Fibroblast of skin of left quadriceps (primary cell): ENCODE measurements at places on chromosomes 6 and 20.

GRCh38 chr20:11989018-11989771 is 71.5 kb downstream of the BTBD3 start:
- DNase-seq, result no peak

DNA sequence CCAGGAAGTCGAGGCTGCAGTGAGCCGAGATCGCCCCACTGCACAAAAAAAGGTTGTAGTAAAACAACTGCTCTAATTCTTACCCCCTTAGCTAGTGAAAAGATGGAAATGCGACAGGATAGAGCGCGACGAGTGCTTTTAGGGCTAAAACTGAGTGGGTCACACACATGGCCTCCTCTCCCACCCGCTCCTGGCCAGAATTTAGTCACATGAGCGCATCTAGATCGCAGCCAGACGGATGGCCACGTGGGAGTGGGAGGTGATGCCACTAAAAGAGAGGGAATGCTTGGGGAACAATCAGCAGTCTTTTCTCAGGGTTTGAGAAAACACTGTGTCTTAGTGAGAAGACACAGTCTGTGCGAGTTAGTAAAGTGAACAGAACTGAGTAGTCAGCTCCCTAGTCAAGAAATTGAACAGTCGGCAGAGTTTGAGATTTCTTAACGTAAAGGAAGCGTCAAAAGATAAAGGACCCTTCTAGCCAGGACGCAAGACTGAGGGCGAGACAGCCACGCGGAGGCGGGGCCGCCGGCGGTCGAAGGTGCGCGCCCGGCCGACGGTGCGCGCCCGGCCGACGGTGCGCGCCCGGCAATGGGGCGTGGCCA is 664 bp upstream of the ACTR5 start:
- no peak for DNase-seq

- no peak for DNase-seq
Measured at GRCh38 chr6:84524636-84525035, 239.8 kb downstream of the TBX18 start.

DNA sequence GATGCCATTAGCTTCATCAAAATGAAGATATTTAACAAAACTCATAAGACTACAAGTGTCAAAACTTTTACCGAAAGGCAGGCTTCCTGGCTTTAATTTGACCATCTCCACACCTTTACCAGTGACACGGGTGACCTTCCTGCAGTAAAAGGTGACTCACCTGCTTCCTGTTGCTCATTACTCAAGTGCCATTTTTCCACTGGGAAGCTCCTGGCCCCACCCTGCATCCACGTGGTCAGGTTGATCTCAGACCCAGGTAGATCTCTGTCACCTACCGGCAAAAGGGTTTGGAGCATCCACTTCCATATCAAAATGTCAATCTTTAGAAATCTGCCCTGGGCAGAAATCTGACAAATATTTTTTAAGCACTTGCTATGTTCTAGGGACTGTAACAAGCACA is 31.9 kb upstream of the CDH4 start:
- no peak for DNase-seq

DNA sequence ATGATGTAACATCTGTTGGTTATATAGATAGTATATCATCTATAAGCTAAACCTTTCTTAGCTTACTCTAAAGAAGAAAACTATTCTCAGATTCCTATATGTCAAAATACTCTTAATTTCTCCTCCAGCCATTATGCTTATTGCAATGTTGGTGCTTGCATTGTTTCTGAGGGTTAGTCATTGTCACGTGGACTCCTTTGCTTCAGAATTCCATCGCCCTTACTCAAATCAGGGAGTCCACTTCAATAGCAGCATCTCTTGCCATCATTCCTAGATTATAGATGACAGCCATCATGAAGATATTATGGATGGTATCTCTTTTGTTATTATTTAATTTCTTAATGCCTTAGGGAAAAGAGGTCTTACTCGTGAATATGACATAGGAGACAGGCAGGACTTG is 776.1 kb downstream of the TENT5A start:
- DNase-seq, result no peak

DNA sequence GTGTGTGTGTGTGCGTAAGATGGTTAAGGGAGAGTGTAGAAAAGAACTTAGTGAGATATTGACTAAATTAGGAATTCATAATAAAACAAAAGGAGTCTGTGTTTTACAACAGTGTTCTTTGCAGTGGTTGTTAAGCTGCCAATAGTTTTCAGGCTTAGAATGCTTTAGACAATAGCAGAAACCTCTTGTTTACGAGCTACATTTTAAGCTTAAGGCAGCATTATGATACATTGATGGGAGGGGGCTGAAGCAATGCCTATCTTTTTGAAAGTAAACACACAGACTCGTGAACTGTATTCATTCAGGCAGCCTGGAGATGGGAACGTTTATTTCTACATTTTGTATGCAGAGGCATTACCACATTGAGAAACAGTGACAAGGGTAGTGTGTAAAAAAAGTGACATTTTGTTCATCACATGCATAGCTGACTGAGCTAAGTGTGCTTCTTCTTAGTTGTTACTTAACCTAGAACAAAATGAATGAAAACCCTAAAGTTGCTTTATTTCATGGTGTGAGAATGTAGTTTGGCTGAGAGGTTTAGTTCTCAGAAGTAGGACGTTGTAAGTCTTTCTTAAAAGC is 21.2 kb downstream of the CLVS2 start:
- no peak for DNase-seq

- DNase-seq, result no peak
Measured at GRCh38 chr20:23517719-23518118, 26.8 kb downstream of the CST8 start.

DNA sequence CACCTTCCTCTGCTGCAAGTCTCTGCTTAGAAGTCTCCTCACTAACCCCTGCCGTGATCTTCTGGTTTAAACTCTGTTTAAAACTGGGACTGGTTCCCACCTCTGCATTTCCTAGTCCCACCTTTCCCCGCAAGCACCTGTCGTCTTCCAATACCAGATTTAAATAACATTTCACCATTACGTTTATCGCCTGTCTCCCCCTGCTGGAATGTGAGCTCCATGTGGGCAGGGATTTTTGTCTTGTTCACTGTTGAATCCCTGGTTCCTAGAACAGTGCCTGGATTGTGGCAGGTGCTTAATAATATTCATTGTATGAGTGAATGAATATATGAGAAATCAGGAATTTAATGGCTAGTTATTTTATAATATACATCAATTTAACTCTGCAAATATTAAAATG is 2.7 kb downstream of the GUCA1A start:
- no peak for DNase-seq

DNA sequence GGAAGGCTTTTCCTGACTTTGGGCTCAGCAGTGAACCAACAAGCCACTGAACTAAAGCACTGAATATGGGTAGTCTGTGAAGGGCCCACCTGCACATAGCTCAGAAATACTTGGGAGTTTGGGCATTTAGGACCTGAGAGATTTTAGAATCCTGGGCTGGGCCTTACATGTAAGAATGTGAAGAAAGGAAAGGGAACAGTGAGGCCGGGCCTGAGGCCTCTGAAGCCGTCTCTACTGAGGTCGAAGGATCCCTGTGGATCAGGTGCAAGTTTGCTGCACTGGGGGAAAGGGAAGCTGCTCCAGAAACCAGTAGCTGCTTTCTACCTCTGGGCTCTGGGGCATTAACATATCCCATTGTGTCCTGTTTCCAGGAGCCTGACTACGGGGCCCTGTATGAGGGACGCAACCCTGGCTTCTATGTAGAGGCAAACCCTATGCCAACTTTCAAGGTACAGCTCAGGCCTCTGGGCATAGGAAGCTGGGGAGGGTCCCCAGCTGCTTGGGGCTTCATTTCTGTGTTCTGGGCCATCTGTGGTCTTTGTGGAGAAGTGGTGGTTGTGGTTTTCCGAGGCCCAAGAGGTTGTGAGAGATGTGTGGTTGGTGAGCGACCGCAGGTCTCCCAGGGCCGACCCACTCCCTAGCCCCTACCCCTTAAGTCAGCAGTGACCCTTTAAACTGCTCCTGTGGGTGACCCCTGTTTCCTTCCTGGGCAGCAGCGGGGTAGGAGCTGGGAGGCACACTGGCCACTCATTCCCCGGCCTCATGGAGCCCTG is 30.3 kb downstream of the PLCG1 start:
- no peak for DNase-seq

DNA sequence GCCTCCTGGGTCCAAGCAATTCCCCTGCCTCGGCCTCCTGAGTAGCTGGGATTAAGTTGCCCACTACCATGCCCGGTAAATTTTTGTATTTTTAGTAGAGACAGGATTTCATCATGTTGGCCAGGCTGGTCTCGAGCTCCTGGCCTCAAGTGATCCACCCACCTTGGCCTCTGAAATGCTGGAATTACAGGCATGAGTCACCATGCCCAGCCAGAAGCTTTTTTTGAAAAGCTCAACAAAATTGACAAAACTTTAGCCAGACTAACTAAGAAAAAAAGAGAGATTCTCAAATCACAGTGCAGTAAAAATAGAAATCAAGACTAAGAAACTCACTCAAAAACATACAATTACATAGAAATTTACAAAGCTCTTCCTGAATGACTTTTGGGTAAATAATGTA is 420.6 kb downstream of the COL12A1 start:
- DNase-seq, result no peak

- DNase-seq, result peak; percentile 82
Measured at GRCh38 chr6:36912586-36912985, 26.8 kb downstream of the C6orf89 start.

DNA sequence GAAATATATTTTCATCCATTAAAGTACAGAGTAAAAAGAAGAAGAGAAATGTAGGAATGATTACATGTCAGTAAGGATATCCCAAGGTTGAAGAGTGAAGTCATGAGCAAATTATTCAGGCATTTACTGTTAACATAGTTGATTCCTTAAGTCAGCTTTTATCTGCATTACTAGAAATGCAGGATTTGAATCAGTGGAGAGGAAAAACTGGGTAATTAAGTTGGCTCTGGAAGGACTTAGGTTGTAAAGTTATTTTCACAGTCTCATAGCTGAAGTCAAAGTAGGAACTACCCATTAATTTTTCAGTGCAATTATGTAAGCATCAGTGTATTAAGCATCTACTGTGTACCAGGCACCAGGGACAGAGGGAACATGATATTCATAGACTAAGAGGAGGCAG is 7.8 kb downstream of the NAA20 start:
- no peak for DNase-seq

GRCh38 chr6:98824902-98825599 is 9.3 kb upstream of the POU3F2 start:
- no peak for DNase-seq

DNA sequence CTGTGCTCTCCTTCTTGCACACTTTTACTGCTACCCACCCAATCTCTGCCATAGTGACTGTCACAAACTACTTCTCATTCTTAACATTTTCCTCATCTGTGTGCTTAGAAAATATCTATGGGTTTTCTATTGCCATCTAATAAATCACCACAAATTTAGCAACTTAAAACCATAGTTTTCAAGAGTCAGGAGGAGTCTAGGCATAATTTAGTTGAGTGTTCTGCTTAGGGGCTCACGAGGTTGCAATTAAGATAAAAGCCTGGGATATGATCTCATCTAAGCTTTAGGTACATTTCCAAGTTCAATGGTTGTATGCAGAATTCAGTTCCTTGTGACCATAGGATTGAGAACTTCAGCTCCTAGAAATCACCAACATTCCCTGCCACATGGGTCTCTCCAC is 98.8 kb downstream of the CLVS2 start:
- DNase-seq, result no peak

DNA sequence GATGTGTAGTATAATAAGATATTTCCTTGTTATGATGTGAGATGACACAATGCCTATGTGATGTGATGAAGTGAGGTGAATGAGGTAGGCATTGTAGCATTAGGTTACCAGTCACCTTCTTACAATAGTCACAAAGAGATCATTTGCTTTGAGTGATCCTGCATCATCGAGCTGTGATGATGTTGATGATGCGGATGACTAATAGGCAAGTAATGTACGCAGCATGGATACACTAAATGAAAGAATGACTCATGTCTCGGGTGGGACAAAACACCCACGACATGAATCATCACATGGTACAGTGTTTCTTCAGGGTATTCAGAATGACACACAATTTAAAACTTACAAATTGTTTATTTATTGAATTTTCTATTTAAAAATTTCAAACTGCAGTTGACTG is 806.3 kb upstream of the GJE1 start:
- peak; percentile 92 for DNase-seq

- no peak for DNase-seq
Measured at GRCh38 chr6:117531809-117532725, 49.6 kb downstream of the DCBLD1 start.

GRCh38 chr6:104943781-104944180 is 13.1 kb upstream of the LIN28B start:
- DNase-seq, result no peak

- no peak for DNase-seq
Measured at GRCh38 chr6:167501831-167502385, 177.0 kb downstream of the TTLL2 start.

DNA sequence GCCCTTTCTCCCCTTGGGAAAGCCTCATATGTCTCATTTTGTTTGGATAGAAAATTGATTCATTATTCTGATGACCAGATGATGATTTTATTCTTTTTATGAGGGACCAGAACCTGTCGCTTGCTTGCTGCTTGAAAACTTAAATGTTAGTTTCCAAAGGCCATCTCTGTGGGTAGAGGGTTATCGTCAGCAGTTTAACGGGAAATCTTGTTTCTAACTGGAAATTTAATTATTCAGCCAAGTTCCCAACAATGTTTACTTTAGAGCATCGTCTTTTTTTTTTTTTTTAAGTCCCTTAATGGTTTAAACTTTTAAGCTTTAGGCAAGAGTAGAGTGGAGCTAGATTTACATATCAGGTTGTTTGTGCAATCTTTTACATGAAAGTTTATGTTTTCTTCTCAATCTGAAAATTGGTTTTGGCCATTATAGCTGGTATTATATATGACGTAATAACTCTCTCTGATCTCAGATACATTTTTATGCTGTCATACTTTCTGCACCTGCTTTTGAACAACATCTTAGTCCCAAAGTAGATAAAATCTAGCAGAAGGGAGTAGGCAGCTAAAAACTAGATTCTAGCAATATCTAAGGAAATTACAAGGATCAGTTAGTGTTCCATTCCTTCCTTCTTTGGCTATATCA is 93.9 kb downstream of the FOXO3 start:
- DNase-seq, result no peak

DNA sequence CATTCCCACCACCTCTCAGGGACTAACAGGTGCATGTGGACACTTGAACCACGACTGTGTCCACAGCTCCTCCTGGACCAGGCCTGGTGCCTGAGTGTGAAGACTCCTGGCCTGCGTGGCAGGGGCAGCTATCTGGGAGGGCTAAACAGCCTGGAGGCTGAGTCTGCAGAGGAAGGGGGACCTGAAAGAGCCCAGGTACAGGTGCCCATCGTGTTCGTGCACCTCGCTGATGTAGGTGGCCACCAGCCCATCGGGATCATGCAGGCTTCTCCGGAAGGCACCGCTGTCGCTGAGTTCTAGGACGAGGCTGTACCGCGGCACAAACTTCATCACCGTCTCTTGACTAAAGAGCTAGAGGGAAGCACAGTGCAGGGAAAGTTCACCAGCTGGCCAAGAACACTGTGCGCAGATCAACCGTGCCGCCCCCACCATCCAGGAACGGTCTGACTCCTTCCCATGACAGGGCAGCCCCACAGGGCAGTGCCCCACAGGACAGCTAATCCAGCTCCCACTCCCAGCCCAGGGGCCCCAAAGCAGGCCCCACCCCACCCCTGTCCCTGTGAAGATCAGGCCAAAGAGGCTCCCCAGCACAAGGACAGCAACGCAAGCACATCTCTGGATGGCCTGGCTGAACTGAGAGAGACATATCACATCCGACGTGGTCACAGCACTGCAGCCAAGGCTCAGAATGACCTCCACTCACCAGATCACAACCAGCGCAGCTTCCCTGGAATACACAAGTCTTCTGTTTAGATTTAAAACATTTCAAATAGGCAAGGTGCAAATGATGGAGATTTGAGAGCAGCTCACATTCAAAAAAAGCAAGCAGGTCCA is 14.8 kb downstream of the CST7 start:
- no peak for DNase-seq
